ENCODE measurements at places on chromosomes 7 and 10.
A peak's percentile ranks its signal among the peaks of the same experiment; 100 is the strongest.

- DNase-seq = peak; percentile 25
Measured at GRCh38 chr7:14021069-14021468, 31.6 kb upstream of the ETV1 start.

GRCh38 chr7:94838717-94839116 is 68.7 kb upstream of the PPP1R9A start:
- no peak for DNase-seq

- DNase-seq = no peak
Measured at GRCh38 chr7:92622030-92622429, 31.8 kb upstream of the FAM133B start.

DNA sequence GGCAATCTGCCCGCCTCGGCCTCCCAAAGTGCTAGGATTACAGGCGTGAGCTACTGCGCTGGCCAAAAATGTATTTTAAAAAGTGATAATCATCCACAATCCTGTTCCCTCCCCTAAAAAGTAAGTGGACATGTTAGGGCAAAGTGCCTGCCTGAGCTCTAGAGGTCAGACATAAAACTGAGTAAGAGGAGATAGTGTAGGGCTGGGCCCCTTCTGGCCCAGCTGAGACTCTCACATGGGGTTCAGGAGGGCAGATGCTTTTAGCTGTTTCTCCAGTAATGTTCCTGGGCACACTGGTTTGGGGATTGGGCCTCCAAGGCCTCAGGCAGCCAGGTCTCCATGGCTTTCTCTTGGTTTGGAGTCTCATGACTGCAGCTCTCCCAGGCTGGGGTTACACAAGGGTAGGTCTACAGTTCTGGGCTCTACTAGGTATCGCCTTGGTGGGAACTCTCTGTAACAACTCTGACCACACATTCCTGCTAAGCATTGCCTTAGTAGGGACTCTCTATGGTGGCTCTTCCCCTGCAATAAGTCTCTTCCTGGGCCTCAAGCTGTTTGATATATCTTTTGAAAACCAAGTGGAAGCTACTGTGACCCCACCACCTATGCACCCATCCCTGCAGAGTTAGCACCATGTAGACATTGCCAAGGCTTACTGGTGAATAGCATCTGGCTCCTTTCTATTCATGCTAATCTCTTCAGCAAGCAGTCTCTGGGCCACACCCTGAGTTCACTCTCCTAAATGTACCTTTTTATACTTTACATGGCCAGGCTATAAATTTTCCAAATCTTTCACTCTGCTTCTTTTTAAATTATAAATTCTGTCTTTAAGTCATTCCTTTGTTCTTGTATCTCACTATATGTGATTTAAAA is 6.9 kb upstream of the NUDCD3 start:
- DNase-seq = no peak

DNA sequence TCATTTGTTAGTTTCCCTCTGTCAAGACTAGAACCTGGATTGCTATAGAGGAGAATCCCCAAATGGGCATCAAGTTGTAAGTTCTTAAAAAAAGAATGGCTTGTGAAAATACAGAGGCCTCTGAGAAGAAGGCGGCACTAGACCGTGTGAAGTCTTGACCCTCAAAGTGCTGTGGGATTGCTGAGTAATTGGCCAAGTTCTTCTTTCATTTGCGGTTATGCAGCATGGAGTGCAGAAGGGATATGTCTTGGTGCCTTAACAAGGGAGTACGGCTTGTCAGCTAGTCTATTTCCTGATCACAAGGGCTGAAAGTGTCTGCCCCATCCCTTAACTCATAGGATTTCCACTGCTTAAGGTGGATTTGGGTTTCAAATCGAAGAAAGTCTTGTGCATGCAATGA is 81.2 kb downstream of the MKX start:
- no peak for DNase-seq

- peak; percentile 89 for DNase-seq
Measured at GRCh38 chr7:17130281-17131059, 168.0 kb upstream of the AHR start.

- DNase-seq = no peak
Measured at GRCh38 chr7:134374291-134374690, 57.6 kb upstream of the SLC35B4 start.

DNA sequence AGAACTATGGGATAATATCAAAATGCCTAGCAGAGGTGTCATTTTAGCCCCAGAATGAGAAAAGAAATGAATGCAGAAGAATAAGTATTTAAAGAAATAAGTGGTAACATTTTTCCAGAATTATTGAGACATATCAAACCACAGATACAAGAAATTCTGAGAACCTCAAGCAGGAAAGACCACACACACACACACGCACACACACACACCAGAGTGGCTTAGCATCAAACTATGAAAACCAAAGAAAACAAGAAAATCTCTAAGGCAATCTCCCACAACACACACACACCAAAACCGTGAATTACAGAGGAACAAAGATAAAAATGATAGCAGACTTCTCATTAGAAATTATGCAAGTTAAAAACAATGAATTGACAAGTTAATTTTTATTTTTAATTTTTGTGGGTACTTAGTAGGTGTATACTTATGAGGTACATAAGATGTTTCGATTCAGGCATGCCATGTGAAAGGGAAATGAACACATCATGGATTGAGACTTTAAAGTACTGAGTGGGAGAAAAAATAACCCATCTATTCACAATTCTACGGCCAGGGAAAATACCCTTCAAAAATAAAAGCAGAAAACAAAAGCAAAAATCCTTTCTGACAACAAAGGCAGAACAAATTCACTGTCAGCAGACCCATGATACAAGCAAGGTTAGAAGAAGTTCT is 14.6 kb downstream of the PPIF start:
- DNase-seq = no peak

- peak; percentile 91 for DNase-seq
Measured at GRCh38 chr7:47622946-47623640, 41.2 kb upstream of the TNS3 start.

DNA sequence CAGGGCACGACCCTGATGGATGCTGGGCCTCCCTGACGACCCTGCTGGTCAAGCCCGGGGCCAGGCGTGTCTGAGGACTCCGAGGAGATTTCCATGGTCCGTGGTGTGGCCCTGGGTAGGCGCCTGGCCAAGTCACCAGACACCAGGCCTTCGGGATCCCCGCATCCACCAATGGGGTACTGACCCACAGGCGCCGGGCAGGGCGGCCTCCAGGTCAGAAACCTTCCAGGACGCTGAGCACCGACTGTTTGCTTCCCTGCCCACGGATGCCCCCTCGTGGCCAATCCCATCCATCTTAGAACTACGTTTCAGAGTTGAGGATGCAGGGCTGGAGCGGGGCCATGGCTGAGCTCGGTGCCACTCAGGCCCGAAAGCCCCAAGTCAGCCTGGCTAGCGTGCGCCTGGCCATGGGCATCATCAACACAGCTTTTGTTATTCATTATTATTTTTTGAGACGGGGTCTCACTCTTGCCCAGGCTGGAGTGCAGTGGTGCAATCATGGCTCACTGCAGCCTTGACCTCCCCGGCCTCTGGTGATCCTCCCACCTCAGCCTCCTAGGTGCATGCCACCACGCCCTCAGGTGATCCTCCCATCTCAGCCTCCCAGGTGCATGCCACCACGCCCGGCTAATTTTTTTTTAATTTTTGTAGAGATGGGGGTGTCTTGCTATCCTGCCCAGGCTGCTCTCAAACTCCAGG is 7.1 kb upstream of the AMZ1 start:
- DNase-seq = no peak

DNA sequence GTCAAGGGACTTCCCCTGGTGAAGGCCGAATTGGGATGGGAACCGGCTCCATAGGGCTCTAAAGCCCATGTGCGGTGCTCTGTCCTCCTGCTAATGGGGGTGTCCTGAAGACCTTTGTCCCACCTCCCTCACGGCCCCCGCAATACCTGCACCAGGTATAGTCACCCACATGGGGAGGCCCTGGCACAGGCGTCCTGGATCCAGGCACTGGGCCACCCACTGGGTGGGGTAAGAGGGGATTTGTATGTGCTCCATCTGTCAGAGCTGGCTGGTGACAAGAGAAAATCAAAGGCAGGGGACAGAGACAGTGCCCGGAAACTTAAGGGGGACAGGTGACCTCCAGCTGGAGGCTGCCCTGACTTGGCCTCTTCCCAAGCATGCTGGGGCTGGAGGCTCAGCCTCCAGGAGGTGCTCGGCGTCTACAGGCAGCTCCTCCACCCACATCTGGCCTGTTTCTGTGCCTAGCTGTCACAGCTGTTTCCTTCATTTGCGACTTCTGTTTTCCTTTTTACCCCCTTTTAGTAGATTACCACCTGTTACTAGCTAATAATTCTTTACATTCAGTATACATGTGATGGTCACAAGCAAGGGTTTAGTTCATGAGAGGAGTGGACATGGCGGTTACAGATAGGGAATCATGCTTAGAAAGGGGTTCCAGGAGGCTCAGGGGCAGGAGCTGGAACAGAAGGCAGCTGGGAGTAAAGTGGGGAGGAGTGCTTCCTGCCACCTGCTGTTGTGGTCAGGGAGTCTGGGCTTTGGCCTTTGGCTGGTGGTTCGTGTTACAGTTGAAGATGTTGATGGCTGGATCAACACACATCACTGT is 2.3 kb upstream of the CUZD1 start:
- DNase-seq = peak; percentile 58

DNA sequence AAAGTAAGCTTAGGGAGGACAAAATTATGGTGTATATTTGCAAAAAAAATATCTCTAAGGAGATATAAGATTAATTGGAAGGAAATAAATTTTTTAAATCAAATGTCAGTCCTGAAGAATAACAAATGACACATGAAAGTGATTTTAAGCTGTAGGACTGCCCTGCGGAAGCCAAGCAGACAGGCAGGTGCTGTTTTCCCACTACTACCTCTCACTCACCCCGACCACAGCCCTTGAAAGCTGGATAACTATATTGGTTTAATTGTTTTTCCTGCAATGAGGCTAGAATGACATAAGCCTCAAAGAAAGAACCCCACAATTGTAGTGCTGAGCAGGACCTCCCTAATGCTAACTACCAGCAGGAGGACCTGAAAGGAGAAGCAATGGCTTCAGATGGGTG is 68.6 kb upstream of the VIPR2 start:
- no peak for DNase-seq

- DNase-seq = no peak
Measured at GRCh38 chr7:2803342-2803692, 40.8 kb downstream of the GNA12 start.

GRCh38 chr10:111716032-111716431 is 467.5 kb downstream of the GPAM start:
- no peak for DNase-seq

DNA sequence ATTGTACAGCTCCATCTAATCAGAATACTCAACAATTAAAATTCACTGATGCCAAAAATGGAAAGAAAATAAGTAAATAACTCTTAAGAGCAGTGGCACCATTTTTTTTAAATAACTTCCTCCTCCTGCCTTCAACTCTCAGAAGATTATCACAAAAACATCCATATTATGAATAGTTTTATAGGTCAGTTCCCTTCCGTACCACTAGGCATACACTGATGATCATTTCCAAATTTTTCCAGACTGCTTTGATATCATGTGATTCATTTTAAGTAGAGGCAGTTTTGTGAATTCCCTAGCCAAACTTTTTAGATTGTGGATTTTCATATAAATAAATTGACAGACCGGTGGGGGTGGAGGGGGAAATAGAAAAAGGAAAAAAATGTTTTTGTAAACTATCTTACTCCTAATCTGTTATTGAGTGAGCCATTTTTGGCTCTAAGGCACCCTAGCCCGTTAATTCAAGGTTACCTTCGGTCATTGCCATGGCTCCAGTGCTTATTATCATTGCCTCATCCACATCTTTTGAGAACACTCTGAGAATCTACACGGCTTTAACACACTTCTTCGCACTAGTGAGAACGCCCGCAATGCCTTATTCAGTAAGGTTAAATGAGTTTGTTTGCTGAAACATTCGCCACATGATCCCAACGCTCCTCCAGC is 1.0 kb downstream of the FAM107B start:
- DNase-seq = no peak

- DNase-seq = no peak
Measured at GRCh38 chr7:54116956-54117355, 425.2 kb upstream of the VSTM2A start.

GRCh38 chr10:26700884-26701630 is 3.6 kb downstream of the PDSS1 start:
- DNase-seq = no peak

DNA sequence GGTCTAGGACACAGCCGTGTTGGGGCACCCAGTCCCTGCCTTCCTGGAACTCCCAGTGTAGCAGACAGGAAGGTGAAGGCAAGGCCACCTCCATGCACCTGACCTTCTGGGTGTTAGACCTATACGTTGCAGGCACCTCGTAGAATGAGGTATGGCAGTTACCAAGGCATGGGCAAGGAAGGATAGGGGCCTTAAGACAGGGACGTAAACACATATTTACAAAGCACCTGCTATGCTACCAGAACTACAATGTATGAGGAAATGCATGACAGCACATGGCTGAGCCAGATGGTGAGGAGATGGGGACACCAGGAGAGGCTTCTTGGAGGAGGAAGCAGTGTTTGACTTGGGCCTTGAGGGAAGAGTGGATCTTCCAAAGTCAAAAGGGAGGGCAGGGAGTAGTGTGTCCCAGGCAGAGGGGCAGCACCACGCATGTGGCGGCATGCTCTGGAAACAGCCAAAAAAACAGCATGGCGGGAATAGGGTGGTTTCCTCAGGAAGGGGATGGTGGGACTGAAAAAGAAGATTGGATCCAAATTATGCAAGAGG is 231.2 kb downstream of the FANK1 start:
- no peak for DNase-seq

- DNase-seq = no peak
Measured at GRCh38 chr7:78993341-78993740, 460.1 kb downstream of the MAGI2 start.

GRCh38 chr10:7957591-7957990 is 96.9 kb upstream of the GATA3 start:
- no peak for DNase-seq

GRCh38 chr10:34748357-34748756 is 66.7 kb downstream of the PARD3 start:
- DNase-seq = no peak

- DNase-seq = no peak
Measured at GRCh38 chr10:78813998-78814399, 254.8 kb upstream of the ZMIZ1 start.

GRCh38 chr7:149292462-149292823 is 30.4 kb downstream of the ZNF783 start:
- DNase-seq = no peak

DNA sequence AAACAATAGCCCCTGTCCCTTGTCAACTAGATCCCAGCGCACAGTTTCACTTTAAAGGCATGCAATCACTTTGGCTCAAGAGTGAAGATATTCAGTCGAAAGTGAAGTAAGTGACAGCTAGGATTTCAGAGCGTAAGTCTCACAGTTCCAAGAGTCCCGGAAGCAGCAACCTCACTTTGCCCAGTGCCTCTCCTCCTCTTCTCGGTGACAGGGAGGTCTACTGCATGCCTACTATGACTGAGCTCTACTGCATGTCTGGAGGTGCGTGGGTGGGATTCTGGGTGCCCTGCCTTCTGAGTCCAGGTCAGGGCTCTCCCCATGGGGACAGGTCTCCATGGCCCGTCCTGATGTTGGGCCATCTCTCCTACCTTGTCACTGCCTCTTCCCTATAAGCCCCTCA is 17.0 kb downstream of the PRKCQ start:
- DNase-seq = no peak

DNA sequence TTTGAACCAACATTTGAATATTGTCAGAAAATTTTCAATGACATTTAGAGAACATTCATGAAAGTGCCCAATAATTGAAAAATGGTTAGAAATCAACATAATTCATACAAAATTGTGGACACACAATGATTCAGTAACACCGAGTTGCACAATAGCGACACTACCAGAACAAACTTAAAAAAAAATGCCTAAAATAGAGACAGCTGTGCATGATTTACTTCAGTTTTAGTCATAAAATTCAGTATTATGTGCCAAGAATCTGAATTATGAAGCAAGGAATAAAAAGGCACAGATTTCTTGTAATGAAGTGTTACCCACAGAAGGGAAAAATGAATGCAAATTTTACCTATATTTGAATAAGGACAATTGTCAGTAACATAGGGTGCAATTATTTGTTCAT is 396.0 kb downstream of the SEMA3D start:
- DNase-seq = peak; percentile 48
